ENCODE measurements at places on chromosomes 3 and 15. TPM values are rescaled to one million over a fixed set of nuclear protein-coding genes. Genes with fewer than 3 reads are reported as not detected.

- no peak for DNase-seq
- H3K27ac ChIP-seq = no peak overlapping the region
- H3K27me3 ChIP-seq = peaks cover 49% of the 10 kb centered on the region
These were observed 880 bp upstream of the CHRNA7 start for GRCh38 chr15:32029409-32029861.

IL17RC gene
- 20.6 TPM for total RNA-seq

CNTN4 gene
- 0.65 TPM for total RNA-seq

XYLB gene
- total RNA-seq = 0.35 TPM

DNA sequence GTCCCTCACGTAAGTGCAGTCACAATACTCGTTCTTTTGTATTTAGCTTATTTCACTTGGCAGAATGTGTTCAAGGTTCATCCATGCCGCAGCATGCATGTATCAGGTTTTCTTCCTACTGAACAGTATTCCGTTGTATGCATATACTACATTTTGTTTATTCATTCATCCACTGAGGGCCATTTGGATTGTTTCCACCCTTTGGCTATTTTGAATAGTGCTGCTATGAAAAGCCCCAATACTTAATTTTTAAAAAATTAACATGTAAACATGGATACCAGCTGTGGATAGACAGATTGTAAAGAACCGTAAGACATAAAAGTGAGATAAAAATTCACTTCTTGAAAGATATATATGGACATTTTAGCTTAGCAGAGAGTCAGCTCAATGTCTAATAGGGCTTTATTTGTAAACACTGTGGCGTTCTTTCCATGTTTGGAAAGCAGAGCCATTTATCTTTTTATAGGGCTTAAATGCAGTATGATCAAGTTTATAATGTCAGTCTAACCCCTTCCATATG is 115.9 kb downstream of the VPS8 start:
- no peaks in the 10 kb centered on the region for H3K4me1 ChIP-seq
- H3K36me3 ChIP-seq = peaks cover 22% of the 10 kb centered on the region
- no peak for DNase-seq
- no peak overlapping the region for H3K4me3 ChIP-seq

GRCh38 chr3:42901073-42901415 is 4.9 kb upstream of the ZNF662 start:
- no peaks in the 10 kb centered on the region for H3K27me3 ChIP-seq
- no peak for DNase-seq
- H3K4me3 ChIP-seq = no peak overlapping the region
- H3K4me1 ChIP-seq = peaks cover 6% of the 10 kb centered on the region
- no peaks in the 10 kb centered on the region for H3K36me3 ChIP-seq
- H3K27ac ChIP-seq = no peak overlapping the region

GRCh38 chr3:129854460-129854859 is 39.1 kb downstream of the TMCC1 start:
- no peaks in the 10 kb centered on the region for H3K27me3 ChIP-seq
- no peak overlapping the region for H3K27ac ChIP-seq
- no peak for DNase-seq
- H3K4me3 ChIP-seq = no peak overlapping the region
- H3K4me1 ChIP-seq = peaks cover 33% of the 10 kb centered on the region

- H3K4me3 ChIP-seq = no peak overlapping the region
- DNase-seq = no peak
- no peak overlapping the region for H3K27ac ChIP-seq
- H3K4me1 ChIP-seq = no peaks in the 10 kb centered on the region
- no peaks in the 10 kb centered on the region for H3K36me3 ChIP-seq
These were observed 106.7 kb downstream of the ZNF621 start for GRCh38 chr3:40631341-40631995.

DNA sequence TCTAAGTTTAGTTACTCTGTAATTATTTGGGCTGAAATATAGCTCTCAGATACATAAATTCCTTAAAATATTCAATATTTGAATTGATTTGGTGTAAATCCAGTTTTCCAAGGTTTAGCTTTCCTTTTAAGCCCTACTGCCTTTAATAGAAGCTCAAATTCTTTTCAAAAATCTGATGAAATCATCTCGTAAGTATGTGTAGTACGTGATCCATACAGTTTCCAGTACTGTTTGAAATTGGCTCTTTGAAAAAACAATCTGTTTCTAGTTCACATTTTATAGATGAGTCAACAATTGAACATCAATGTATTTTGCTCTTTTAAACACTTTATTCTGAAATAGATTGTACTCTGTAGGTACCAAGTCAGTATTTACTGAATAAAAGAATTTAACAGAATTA is 84.2 kb downstream of the LRRC49 start:
- peaks cover 3% of the 10 kb centered on the region for H3K36me3 ChIP-seq
- no peak overlapping the region for H3K27ac ChIP-seq
- no peaks in the 10 kb centered on the region for H3K27me3 ChIP-seq
- H3K4me1 ChIP-seq = no peaks in the 10 kb centered on the region
- no peak overlapping the region for H3K4me3 ChIP-seq
- no peak for DNase-seq
